Activated B cell treated with CpG ODN at 0.5 μM for 24 hours (primary cell): ENCODE measurements at places on chromosomes 5 and 9. TPM values are rescaled to one million over a fixed set of nuclear protein-coding genes. Genes with fewer than 3 reads are reported as not detected.

TMC1 gene
- total RNA-seq: not detected in 2 replicates

EQTN gene
- total RNA-seq: not detected in 2 replicates

DNA sequence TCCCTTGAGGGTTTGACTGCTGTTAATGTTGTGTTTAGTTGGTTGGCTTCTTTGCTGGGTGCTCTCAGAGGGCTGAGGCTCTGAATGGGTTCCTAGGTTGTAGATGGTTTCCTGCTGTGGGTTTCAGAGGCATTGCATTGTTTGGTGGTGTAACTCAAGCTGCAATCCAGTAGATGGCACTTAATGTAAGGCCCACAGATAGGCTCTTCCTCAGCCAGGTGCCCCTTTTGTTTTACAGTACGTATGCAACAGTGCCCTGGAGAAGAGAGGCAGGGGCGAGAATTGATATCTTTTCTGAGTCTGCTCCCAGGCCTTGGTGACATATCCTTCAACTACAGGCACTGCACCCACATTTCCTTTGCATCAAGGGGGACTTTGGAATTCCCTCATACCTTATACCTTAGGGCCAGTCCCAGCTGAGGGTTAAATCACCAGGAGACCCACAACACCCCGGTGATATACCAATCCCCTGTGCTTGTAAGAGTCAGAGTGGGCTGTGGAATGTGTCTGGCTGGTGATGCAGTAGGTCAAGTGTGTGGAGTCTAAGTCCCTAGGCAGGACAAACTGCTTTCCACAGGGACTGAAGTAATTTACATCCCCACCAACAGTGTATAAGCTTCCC, 7.0 kb upstream of the UGT3A2 start:
- DNase-seq: no peak

FIBCD1 gene
- total RNA-seq: not detected in 2 replicates

PLPPR1 gene
- total RNA-seq: not detected in 2 replicates

GRCh38 chr5:156096259-156096658, 230.7 kb upstream of the SGCD start:
- no peak for DNase-seq
